Camera-type eye (tissue), 1 donor: ENCODE measurements at places on chromosomes 3 and 15. TPM values are rescaled to one million over a fixed set of nuclear protein-coding genes. Genes with fewer than 3 reads are reported as not detected.

CLDN11 gene
- 16.8 TPM for total RNA-seq

PRR23C gene
- not detected for total RNA-seq

ADAMTS9 gene
- total RNA-seq, result 77.6 TPM

EHHADH gene
- total RNA-seq, result 7.3 TPM

CNTN3 gene
- 22.3 TPM for total RNA-seq

CACNA1D gene
- total RNA-seq, result 25.9 TPM

CSPG4 gene
- total RNA-seq, result 25.8 TPM

BSN gene
- total RNA-seq, result 14.3 TPM
